Lower lobe of right lung (tissue), 2 donors: ENCODE measurements at places on chromosomes 3 and 15. TPM values are rescaled to one million over a fixed set of nuclear protein-coding genes. Genes with fewer than 3 reads are reported as not detected.

DNA sequence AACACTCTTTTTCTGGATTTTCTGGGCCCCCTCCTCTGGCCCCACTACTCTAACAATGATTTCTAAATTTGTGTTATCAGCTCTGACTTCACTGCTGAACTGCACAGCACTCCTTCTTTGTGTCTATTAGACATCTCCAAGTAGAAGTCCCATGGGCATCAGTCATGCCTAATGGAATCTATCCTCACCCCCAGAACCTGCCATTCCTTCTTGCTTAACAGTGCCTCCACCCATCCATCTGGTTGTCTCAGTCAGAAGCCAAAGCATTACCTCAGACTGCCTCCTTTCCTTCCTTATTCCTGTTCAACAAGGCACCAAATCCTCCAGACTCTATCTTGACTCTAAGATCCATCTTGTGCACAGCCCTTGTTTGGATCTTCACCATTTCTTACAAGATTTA lies 36.2 kb downstream of the SSR3 start:
- no peak for DNase-seq

The MST1R gene
- 27.3 TPM for total RNA-seq

DNA sequence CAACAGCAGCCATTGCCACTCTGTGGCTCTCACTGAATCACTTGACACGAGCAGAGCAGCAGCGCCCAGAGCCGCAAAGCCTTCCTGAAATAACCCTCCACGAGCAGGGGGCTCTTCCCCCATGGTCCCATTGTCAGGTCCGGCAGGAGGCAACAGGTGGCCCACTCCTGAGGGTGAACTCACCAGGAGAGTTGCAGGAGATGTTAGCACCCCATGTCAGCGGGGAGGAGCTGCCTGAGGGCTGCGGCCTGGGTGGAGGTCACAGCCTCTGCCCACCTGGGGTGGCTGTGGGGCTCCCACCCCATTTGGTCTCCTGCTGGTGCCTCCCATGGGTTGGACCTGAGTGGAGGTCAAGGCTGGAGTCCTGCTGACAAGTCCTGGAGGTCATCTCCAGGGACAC lies 12.3 kb upstream of the C3orf22 start:
- DNase-seq: no peak

GRCh38 chr3:73228437-73228836 lies 167.0 kb downstream of the EBLN2 start:
- DNase-seq: no peak

DNA sequence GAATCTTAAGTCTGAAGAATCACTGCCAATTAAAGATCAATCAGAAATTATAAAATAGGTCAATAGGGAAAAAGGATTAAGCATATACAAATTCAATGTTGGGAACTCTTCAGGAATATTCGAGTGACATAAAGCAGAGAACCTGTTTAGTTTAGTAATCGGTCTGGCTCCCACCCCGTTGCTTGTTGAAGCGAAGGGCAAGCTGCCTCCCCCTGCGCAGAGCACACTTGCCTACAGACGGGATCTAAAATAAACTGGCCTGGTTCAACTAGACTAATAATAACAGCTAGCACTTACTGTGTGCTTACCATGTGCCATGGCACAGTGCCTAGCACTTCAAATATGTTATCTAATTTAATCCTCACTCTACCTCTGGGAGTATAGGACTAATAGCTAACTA lies 8.6 kb downstream of the SEMA6D start:
- DNase-seq: no peak

- peak; percentile 48 for DNase-seq
These were observed 717 bp downstream of the PXK start for GRCh38 chr3:58333206-58334012.

The GOLGA6B gene
- total RNA-seq: not detected

- DNase-seq: no peak
These were observed 17.2 kb upstream of the RAP2B start for GRCh38 chr3:153144779-153145178.
